Stimulated activated CD8-positive, alpha-beta memory T cell treated with anti-CD3 and anti-CD28 coated beads, Interleukin-4, amount 100 ng/mL, for 1 hour (primary cell): ENCODE measurements at places on chromosomes 5 and 9.

DNA sequence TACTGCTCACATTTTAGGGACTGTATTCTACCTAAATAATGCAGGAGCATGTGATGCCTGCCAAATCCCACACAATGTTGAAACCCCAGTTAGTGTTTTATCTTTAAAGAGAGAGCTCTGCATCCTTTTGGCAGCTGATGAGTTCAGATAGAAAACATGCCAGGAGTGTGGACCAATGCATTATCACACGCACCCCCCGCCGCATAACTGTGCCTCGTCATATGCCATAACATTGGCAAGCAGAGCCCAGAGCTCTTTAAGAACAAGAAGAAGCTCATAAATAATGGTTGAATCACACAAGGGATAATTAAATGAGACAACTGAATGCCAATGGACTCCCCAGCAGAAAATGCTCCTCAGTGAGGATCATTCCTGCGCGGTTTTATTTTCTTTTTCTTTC is 52.8 kb upstream of the RORB start:
- no peak for DNase-seq

DNA sequence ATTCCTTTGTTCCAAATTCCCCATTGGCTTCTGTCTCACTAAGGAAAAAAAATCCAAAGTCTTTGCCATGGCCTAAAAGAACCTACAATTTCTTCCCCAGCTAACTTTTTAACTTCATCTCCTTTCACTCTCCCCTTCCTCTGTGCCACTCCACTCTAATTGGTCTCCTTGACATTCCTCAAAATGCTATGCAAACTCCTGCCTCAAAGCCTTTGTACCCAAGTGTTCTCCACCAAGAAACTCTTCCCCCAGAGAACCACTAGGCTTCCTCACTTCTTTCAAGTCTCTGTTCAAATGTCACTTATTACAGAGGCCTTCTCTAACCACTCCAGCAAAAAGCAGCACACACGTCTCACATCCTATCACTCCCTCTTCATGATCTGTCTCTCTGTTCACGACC is 91.6 kb upstream of the NR4A3 start:
- DNase-seq = no peak

DNA sequence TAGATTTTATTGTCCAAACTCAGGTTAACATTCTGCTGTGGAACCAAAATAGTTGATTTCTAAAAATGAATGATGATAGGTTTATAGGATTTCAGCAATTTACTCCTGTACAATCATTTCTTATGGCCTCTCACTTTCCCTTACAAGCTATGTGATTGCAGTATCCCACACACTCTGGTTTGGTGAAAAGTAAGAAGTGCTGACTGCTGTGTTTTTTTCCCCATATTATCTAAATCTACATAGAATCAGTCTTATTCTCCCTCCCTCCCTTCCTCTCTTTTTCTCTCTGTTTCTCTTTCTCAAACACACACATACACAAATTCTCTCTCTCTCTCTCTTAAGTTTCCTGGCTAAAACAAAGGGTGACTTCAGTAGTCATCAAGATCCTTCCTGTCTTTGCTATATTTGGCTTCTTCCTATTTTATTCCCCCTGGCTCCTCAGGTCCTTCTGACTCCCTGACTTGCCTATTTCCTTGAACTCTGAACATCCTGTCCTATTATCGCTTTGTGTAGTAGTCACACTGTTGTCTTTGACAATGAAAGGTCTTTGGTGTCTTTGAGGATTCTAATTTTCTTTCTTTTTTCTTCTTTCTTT is 55.9 kb upstream of the HAPLN1 start:
- DNase-seq = no peak

GRCh38 chr9:126429190-126429589 is 102.6 kb downstream of the MVB12B start:
- DNase-seq = no peak

DNA sequence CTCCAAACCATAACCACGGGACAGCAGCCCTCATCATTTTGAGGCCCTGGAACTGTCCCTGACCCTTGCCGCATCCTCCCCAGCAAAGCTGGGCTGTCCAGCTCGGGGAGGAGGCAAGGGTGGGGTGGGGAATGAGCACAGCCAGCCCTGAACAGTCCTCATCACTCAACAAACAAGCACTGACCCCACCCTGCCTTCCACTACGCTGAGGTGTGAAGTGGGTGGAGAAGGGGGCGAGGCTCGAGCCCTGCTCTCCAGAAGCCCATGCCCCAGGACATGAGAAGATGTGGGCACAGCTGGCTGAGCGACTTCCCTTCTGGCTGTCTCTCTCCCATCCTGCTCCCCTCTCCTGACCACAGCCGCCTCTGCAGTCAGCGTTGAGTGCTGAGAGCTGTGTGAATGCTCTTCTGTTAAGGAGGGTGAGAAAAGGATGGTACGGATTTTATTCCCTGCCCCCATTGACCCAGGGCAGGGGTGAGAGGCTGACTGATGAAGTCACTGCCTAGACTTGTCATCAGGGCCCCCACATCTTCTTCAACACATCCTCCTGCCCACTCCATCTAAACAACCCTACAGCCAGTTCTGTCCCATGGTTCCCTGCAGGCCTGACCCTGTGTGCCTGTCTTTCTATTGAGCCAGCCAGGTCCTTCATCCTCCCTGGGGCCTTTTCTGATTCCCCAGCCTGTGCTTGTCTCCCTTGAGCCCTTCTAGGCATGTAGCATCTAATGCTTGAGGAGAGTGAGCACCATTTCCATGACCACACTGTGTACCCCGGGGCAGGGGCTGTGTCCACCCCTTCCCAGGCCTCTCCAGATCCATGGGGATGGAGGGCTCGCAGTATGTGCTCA is 276.0 kb downstream of the FSTL4 start:
- DNase-seq = no peak

DNA sequence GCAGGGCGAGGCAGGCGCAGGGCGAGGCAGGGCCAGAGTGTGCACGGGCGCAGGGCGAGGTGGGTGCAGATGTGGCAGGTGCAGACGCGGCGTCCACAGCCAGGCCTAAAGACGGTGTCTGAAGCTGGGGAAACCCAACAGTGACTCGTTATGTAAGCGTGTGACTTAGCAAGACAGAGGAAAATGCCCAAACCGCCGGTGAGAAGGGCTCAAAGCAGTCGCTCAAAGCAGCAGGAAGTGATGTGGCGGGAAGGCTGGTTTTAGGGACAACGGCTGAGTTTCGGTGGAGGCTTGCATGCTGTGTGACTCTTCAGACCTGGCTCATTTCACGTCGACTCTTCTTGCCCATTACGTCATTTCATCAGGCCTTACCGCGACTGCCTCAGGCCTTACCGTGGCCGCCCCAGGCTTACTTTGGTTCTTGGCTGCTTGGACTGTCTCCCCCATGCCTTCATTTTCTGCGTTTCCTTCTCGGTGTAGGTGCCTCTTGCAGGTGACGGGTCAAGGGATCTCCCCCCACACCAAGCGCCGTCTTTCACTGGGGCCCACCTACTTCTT is 50.5 kb upstream of the EXOC3 start:
- DNase-seq = peak; percentile 20

DNA sequence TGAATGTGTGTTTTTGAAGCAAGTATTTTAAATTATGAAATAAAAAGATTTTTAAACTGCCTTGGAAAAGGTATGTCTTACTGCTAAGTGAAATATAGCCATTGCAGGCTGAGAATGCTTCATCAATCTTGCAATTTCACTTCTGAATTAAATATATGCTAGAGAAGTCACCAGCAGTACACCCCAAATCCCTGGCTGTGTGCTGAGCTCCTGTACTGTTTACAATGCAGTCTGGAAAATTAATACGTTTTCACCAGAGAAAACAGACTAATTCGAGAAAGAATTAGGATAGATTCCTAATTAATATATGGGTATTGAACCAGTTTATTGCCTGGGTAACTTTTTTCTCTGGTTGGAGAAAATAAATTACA is 3.2 kb downstream of the PRDM6 start:
- DNase-seq = no peak

GRCh38 chr5:32814620-32815019 is 103.5 kb downstream of the NPR3 start:
- DNase-seq = no peak

- peak; percentile 9 for DNase-seq
Observed at GRCh38 chr9:35258660-35259474, 97.1 kb downstream of the UNC13B start.

GRCh38 chr5:2909035-2909434 is 157.6 kb upstream of the IRX2 start:
- DNase-seq = no peak

DNA sequence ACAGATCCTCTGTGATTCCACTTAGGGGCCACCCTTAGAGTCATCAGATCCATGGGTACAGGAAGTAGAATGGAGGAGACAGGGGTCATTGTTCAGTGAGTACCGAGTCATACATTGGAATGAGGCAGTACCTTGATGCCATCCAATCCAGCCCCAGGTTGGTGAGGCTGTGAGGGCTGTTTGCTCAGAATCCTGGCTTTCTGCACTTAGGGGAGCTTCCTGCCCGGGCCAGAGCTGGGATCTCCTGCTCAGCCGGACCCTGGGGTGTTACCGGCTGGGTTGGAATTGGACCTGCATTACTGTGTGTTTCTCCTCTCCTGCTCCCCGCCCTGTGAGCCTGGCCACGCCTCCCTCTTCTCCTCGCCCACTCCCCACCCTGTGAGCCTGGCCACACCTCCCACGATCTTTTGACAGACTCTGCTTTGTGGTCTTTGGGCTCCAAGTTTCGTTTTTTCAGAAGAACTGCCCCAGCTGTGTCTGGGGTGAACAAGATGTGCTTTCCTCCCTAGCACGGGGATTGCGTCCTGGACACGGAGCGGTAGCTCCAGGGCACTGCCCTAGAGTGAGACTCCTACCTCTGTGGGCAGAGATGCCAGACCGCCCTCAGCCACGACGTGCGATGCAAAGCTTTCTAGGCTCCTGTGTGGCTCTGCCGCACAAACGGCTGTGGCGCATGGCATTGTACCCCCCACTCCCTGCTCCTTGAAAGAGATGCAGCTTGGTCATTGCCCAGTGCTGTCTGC is 15.4 kb downstream of the TRAF2 start:
- DNase-seq = peak; percentile 39

- no peak for DNase-seq
Observed at GRCh38 chr5:54159153-54159892, 151.1 kb downstream of the ARL15 start.

- no peak for DNase-seq
Observed at GRCh38 chr5:107514305-107514704, 156.4 kb downstream of the EFNA5 start.

GRCh38 chr9:72185561-72185960 is 36.3 kb downstream of the GDA start:
- DNase-seq = no peak

DNA sequence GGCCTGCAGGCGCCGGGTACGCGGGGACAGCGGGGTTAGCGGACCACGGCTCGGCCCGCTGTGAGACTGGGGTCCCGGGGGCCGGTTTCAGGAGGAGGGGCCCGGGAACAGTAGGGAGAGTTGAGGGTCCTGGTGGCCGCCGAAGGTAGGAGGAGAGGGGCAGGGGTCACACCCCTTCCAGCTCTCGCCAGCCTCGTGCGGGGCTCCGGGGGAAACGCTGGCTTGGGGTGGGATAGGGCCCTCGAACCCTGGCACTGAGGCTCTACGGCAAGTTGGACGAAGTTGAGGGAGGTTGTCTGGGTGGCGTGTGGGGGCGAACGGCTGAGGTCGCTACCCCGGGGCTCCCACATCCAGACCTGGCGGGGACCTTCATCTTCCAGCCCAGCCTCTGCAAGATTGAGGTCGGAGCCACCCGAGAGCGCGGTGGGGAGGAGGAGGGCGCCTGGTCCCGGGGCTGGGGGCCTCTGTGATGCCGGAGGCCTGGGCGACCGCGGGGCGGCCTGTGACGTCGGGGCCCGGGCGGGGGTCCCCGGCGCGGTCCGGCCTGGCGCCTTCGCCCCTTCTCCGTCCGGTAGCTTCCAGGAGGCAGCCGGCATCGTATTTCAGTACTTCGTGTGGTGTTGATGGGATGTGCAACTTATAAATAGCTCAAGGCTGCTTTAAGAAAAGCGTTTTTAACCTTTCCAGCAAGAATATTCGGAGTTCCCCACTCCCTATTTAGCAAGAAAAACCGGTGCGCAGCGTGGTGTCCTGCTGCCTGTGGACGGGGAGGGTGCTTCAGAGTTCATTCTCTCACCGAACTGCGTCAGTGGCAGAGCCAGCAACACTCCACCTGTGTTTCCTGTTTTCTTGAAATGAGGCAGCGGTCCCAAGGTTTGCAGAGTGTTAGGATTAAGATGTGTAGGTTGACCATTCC is 902 bp downstream of the HABP4 start:
- peak; percentile 18 for DNase-seq

DNA sequence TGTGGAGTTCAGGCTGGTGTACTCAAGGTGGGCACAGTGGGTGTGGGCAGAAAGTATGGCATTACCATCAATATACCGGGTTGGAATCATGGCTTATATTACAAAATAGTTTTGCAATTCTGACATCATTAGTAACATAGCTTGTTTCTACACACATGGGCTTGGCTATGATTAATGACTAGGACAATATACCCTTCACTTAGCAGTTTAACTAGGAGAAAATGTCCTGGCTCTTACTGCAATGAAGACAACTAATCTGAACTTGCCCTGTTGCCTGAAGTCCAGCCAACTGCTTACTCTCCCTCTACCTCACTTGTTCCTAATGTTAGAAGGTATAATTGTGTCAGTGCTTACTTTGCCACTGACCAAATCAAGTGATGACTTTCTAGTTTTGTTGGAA is 612.5 kb downstream of the EFNA5 start:
- DNase-seq = no peak

- DNase-seq = no peak
Observed at GRCh38 chr9:120579139-120580050, 572 bp downstream of the CDK5RAP2 start.

DNA sequence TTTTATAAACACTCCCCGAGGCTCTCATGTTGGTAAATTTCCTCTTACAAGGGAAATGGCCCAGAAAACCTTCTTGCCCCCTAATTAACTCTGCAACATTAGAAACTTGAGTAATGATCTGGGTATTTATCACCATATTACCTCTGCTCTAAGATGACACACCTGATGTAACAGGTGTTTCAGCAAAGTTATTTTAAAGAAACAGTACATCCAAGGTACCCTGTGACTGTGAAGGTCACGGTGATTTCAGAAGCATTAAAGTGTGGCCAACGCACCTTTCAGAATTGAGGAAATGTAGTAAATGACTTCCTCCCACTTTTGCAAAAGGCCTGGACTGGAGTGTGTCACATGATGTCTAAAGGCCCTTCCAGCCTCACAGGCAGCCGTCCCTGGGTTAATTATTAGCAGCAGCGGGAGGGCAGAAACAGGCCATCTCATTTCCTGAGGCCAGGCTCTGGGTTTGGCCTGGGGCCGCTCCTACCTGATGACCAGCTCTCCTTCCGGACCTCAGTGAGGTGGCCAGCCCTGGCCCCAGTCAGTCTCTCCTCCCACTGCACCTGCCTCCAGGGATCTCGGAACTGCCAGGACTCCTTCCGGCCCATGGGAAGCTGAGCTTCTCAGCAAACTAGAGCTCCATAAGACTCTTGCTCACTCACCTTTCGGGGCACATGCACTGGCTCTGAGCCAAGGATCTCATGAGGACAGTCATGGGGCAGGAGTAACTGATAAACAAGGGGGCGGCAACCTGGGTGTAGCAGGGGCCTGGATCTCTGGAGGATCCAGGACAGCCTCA is 20.7 kb downstream of the PTPN3 start:
- DNase-seq = no peak
